ENCODE measurements at places on chromosomes 6 and 20. TPM values are rescaled to one million over a fixed set of nuclear protein-coding genes. Genes with fewer than 3 reads are reported as not detected.

The SLC17A5 gene
- total RNA-seq = 15.4 TPM

The RHAG gene
- not detected for total RNA-seq

The PDYN gene
- not detected for total RNA-seq

The TCP11 gene
- not detected for total RNA-seq

The LIN28B gene
- total RNA-seq = 1.3 TPM

The ECI2 gene
- 45.1 TPM for total RNA-seq

The PLN gene
- not detected for total RNA-seq

The RSPO3 gene
- total RNA-seq = 81.4 TPM

The PDE7B gene
- total RNA-seq = 1.1 TPM

The OR12D3 gene
- total RNA-seq = not detected

The SPINT3 gene
- total RNA-seq = not detected

The TSBP1 gene
- total RNA-seq = not detected

The HLA-DQA1 gene
- not detected for total RNA-seq

The CTCFL gene
- 0.04 TPM for total RNA-seq

The HLA-DRB5 gene
- not detected for total RNA-seq

The CHMP4B gene
- total RNA-seq = 150 TPM

The FAM162B gene
- 0.11 TPM for total RNA-seq

The UQCC2 gene
- total RNA-seq = 87.8 TPM

The POLH gene
- total RNA-seq = 9.7 TPM

The INSM1 gene
- not detected for total RNA-seq

The CCDC167 gene
- 42.2 TPM for total RNA-seq

The SLC17A9 gene
- total RNA-seq = 0.08 TPM

The HCRTR2 gene
- not detected for total RNA-seq

The VTA1 gene
- 46.9 TPM for total RNA-seq

The CSTF1 gene
- 37.5 TPM for total RNA-seq

The BANF2 gene
- not detected for total RNA-seq

The TAGAP gene
- not detected for total RNA-seq

The PACSIN1 gene
- total RNA-seq = 0.06 TPM

The MEI4 gene
- total RNA-seq = not detected

The ZNF217 gene
- total RNA-seq = 24.9 TPM

The CSNK2A1 gene
- total RNA-seq = 174 TPM

The SNX3 gene
- 72.3 TPM for total RNA-seq

The MPC1 gene
- 4.3 TPM for total RNA-seq

The TIAM2 gene
- total RNA-seq = 4.9 TPM

The OXT gene
- not detected for total RNA-seq

The TBC1D32 gene
- total RNA-seq = 0.88 TPM

Measured in A549 treated with dexamethasone at 1 μM for 4 hours (cell line).